ENCODE measurements at places on chromosomes 3 and 15.

GRCh38 chr3:48474619-48475018 is 28.1 kb downstream of the ATRIP start:
- peaks cover 18% of the 10 kb centered on the region for H3K36me3 ChIP-seq
- DNase-seq: no peak
- no peak overlapping the region for H3K4me3 ChIP-seq
- H3K4me1 ChIP-seq: peaks cover 20% of the 10 kb centered on the region
- H3K27me3 ChIP-seq: no peaks in the 10 kb centered on the region

- no peaks in the 10 kb centered on the region for H3K27me3 ChIP-seq
- H3K36me3 ChIP-seq: no peaks in the 10 kb centered on the region
- no peak overlapping the region for H3K27ac ChIP-seq
- no peak overlapping the region for H3K4me3 ChIP-seq
These were observed 83.1 kb downstream of the DNAJB8 start for GRCh38 chr3:128383316-128384235.

DNA sequence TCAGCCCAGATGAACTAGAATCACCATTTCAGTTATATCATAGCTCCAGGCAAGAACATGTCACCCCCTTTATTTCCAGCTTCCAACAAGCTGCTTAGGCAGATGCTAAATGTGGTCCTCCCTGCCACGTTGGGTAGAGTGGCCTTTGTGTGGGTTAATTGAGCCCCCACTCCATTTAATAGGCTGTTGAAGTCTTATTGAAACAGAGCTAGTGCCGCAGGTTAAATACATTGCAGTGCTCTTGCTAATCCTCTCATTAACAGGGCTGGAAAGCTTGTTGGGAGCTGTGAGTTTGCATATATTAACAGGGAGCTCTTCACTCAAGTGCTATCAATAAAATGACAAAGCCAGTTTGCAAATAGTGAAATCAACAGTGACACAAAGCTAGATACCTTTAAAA is 248.4 kb upstream of the CMC1 start:
- no peak for DNase-seq
- no peak overlapping the region for H3K4me3 ChIP-seq
- H3K27me3 ChIP-seq: no peaks in the 10 kb centered on the region
- no peak overlapping the region for H3K27ac ChIP-seq
- H3K36me3 ChIP-seq: no peaks in the 10 kb centered on the region
- H3K4me1 ChIP-seq: no peaks in the 10 kb centered on the region

GRCh38 chr3:127006781-127007436 is 24.0 kb downstream of the PLXNA1 start:
- peaks cover 60% of the 10 kb centered on the region for H3K36me3 ChIP-seq
- no peak for DNase-seq
- no peaks in the 10 kb centered on the region for H3K27me3 ChIP-seq
- peaks cover 34% of the 10 kb centered on the region for H3K4me1 ChIP-seq
- no peak overlapping the region for H3K27ac ChIP-seq
- H3K4me3 ChIP-seq: no peak overlapping the region

- peaks cover 13% of the 10 kb centered on the region for H3K27me3 ChIP-seq
- no peaks in the 10 kb centered on the region for H3K36me3 ChIP-seq
- DNase-seq: no peak
These were observed 84.0 kb upstream of the SLCO3A1 start for GRCh38 chr15:91769476-91769875.

DNA sequence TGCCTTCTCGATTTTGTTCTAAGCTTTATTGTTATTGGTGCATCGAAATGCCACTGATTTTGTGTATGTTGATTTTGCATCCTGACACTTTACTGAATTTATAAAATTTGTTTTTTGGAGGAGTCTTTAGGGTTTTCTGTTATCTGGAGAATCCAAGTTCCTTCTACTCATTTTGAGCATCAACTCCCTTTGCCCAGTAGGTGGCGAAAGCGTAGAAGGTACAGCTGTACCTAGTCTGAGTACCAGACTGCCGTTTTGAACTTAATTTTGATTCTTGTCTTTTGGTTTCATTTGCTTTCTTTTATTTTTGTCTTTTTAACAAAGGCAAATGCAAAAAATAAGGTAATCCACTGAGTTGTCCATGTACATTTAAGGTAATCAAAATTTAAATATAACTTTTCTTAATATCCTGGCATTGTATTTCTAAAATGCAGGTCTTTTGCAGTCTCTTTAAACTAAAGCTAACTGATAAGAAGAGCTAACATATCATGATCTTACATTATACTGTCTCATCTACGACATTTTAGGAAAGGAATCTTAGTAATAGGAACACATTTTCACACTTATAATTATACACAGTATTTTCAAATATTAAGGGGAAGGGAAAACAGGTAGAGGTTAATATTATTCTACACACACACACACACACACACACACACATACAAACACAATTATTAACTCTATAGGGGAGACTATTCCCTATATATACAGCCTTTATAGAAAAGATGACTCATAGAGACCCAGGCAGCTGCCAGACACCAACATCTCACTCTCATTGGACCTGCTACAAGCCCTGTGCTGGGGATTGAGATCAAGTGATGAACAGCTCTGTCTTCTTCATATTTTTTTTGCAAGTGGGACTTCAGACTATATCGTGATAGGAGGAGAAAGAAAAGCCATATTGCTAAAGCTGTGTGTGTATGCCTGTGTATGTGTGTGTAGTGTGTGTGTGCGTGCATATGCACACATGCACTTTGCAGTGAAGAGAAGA is 71.8 kb downstream of the SYNPR start:
- no peaks in the 10 kb centered on the region for H3K4me1 ChIP-seq
- H3K36me3 ChIP-seq: no peaks in the 10 kb centered on the region
- H3K4me3 ChIP-seq: no peak overlapping the region
- no peak overlapping the region for H3K27ac ChIP-seq

- no peak overlapping the region for H3K4me3 ChIP-seq
- H3K27me3 ChIP-seq: no peaks in the 10 kb centered on the region
- H3K27ac ChIP-seq: peak overlapping the region; percentile 67
- H3K4me1 ChIP-seq: no peaks in the 10 kb centered on the region
These were observed 87.2 kb downstream of the TJP1 start for GRCh38 chr15:29734917-29735572.

DNA sequence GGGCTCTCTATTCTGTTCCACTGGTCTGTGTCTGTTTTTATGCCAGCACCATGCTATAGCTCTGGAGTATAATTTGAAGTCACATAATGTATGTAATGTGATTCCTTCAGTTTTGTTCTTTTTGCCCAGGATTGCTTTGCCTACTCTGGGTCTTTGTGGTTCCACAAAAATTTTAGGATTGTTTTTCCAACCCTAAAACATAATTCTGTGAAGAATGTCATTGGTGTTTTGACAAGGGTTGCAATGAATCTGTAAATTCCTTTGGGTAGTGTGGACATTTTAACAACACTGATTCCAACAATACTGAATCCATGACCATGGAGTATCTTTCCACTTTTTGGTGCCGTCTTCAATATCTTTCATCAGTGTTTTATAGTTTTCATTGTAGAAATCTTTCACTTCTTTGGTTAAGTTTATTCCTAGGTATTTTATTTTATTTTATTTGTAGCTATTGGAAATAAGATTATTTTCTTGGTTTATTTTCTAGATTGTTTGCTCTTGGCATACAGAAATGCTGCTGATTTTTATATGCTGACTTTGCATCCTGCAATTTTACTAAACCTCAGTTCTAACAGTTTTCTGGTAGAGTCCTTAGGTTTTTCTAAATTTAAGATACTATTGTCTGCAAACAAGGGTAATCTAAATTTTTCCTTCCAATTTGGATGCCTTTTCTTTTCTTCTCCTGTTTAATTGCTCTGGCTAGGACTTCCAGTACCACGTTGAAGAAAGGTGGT is 29.7 kb downstream of the TJP1 start:
- peaks cover 16% of the 10 kb centered on the region for H3K36me3 ChIP-seq
- H3K4me1 ChIP-seq: peaks cover 2% of the 10 kb centered on the region
- no peak overlapping the region for H3K4me3 ChIP-seq
- DNase-seq: no peak

DNA sequence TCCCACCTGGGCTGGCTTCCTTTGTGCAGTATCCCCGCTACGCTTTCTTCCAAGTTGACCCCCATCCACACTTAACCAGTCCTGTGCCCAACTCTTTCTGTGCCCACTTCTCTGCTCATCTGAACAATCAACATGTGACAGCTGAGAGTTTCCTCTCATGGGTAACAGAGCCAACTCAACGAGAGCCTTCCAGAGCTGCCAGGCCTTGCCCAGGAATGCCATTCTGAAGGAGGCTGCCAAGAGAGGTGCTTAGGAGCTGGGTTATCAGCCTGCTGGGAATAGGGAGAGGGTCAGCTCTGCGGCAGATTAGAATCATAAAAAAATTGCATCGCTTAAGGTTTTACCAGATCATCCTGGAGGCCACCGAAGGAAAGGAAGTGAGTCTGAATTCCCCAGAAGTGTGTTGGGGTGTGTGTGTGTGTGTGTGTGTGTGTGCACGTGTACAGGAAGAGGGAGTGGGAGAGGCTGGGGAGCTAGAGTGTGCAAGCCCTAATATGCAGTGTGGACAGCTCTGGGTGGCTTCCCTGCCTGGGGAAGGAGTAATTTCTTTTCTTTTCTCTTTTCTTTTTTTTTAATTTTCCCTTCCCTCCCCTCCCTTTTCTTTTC is 66.7 kb downstream of the ITGA11 start:
- peaks cover 5% of the 10 kb centered on the region for H3K36me3 ChIP-seq
- no peak for DNase-seq
- H3K4me1 ChIP-seq: peaks cover 34% of the 10 kb centered on the region
- no peaks in the 10 kb centered on the region for H3K27me3 ChIP-seq
- peak overlapping the region; percentile 7 for H3K27ac ChIP-seq
- no peak overlapping the region for H3K4me3 ChIP-seq

- H3K4me1 ChIP-seq: no peaks in the 10 kb centered on the region
- DNase-seq: no peak
- H3K4me3 ChIP-seq: no peak overlapping the region
- H3K36me3 ChIP-seq: no peaks in the 10 kb centered on the region
These were observed 113.6 kb downstream of the TPRA1 start for GRCh38 chr3:127476936-127477335.

GRCh38 chr3:66856533-66856932 is 141.6 kb upstream of the KBTBD8 start:
- DNase-seq: no peak
- H3K27ac ChIP-seq: no peak overlapping the region
- H3K4me3 ChIP-seq: no peak overlapping the region
- H3K27me3 ChIP-seq: peaks cover 6% of the 10 kb centered on the region

DNA sequence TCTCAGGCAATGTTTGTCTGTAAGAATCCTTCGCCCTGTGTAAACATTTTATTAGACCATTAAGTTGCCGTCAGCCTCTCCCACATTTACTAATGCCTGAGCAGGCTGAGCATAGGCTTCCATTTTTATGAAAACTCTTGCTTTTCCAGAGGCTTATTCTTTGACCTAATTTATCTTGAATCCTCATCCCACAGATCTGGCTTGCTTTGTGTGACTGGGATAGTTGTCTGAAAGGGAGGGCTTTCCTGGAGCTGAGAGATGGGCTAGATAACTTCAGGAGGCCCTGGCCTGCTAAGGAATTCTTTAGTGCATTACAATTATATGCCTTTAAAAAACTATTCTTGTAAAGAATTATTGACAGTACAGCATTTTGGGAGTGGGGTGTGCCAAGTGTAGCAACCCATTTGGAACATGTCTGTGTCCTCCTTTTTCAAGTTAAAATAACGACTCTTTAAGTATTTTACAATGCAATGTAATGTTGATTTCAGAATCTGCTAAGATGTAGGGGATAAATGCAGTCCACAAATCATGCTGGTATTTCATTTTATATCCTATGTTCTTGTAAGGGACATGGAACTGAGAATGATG is 52.4 kb downstream of the EEFSEC start:
- H3K27me3 ChIP-seq: no peaks in the 10 kb centered on the region
- no peak overlapping the region for H3K27ac ChIP-seq
- peaks cover 2% of the 10 kb centered on the region for H3K4me1 ChIP-seq
- DNase-seq: no peak
- H3K36me3 ChIP-seq: peaks cover 2% of the 10 kb centered on the region
- H3K4me3 ChIP-seq: no peak overlapping the region

DNA sequence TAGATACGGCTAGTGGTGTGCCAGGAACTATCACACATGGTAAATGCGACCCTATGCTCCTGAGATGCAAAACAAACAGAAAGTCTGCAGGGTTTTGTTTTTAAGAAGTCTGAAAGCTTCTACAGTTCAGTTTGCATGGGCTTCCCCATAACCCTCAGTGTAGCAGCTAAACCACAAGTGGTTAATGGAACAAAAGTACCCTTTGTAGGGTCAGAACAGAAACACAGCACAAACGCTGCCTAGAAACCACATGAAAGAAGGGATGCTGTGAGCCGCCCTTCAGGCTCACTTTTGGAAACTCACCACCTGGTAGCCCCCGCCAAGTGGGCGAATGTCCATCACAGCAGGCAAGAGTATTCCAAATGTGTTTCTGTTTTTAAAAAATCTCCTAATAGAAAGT is 46.2 kb downstream of the CTDSPL start:
- no peak overlapping the region for H3K4me3 ChIP-seq
- DNase-seq: no peak
- H3K4me1 ChIP-seq: peaks cover 34% of the 10 kb centered on the region
- H3K27me3 ChIP-seq: no peaks in the 10 kb centered on the region

GRCh38 chr15:70424937-70425411 is 327.3 kb upstream of the TLE3 start:
- no peak for DNase-seq
- H3K4me3 ChIP-seq: no peak overlapping the region
- H3K27me3 ChIP-seq: peaks cover 58% of the 10 kb centered on the region
- H3K36me3 ChIP-seq: no peaks in the 10 kb centered on the region
- no peaks in the 10 kb centered on the region for H3K4me1 ChIP-seq
- no peak overlapping the region for H3K27ac ChIP-seq

DNA sequence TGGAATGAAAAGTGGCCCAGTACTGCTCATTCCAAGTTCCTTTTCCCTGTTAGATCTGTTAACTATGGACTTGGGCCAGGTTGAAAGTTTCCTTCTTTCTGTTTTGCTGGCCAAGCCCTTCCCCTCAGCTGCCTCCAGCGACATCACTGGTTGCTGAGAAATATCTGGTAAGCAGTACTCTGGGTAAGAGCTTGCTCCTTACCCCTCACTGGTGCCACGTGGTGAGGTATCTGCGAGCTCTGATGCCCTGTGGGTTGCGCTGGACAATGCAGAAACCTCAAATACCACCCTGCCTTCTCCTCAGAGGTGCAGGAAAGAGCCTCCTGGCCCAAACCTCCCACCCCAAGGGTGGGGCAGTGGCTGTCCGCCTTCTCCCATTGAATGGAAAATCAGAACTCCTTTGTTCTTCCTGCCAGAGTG is 42.9 kb upstream of the APH1B start:
- peak overlapping the region; percentile 49 for H3K4me3 ChIP-seq
- peaks cover 4% of the 10 kb centered on the region for H3K36me3 ChIP-seq
- peak overlapping the region; percentile 23 for H3K27ac ChIP-seq
- peak; percentile 64 for DNase-seq
- no peaks in the 10 kb centered on the region for H3K27me3 ChIP-seq

DNA sequence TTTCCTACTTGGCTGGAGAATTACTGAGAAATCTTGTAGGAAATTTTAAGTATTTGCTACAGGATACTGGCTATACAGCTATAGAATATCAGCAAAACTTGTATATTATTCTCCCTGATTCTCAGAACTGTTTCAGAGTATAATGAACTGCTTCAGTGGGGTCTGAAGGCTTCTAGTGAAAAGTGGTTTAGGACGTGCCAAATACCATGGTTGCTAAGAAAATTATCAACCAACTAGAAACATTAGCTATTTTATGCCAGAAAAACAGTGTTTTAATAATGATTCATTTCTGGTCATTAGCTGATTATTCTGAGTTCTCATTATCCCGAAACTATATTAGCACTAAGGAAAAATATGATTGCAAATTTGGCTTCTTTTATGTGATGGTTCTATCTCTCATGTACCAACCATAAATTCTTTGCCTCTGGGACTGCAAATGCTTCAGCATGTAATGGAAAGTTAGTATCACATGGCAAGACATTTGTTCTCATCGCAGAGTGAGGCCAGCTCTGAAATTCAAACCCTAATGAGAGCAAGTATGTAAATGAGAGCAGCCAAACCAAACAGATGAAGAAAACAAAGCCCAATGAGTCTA is 11.0 kb upstream of the TSC22D2 start:
- H3K4me1 ChIP-seq: no peaks in the 10 kb centered on the region
- H3K27ac ChIP-seq: no peak overlapping the region
- no peak for DNase-seq
- no peaks in the 10 kb centered on the region for H3K36me3 ChIP-seq
- H3K4me3 ChIP-seq: no peak overlapping the region
- H3K27me3 ChIP-seq: no peaks in the 10 kb centered on the region
